ENCODE measurements at places on chromosomes 4 and X. TPM values are rescaled to one million over a fixed set of nuclear protein-coding genes. Genes with fewer than 3 reads are reported as not detected.

Gene GPR119
- 0.32 TPM for total RNA-seq

Gene CT45A5
- not detected for total RNA-seq

Gene CT45A2
- not detected for total RNA-seq

Gene DGAT2L6
- not detected for total RNA-seq

Gene WNK3
- 0.24 TPM for total RNA-seq

Gene IL2RG
- 46.0 TPM for total RNA-seq

Gene LRIT3
- total RNA-seq: not detected

Gene SSX2
- total RNA-seq: not detected

Gene KLB
- total RNA-seq: 0.64 TPM

Gene ZNF280C
- total RNA-seq: 2.1 TPM

Gene GPR34
- total RNA-seq: 2.3 TPM

Gene SAGE1
- not detected for total RNA-seq

Gene DRP2
- 0.37 TPM for total RNA-seq

Gene TRAM1L1
- 0.20 TPM for total RNA-seq

Gene DGKK
- not detected for total RNA-seq

Gene RHOXF1
- total RNA-seq: 0.45 TPM

Gene GABRB1
- total RNA-seq: not detected

Gene TCP11X2
- not detected for total RNA-seq

Gene AMTN
- not detected for total RNA-seq

Gene H2BW2
- not detected for total RNA-seq

Gene OGT
- 80.6 TPM for total RNA-seq

Gene VEGFC
- 1.1 TPM for total RNA-seq

Gene EXOSC9
- total RNA-seq: 12.3 TPM

Gene TLR10
- total RNA-seq: 0.20 TPM

Gene GPR173
- total RNA-seq: 1.2 TPM

Gene USP26
- total RNA-seq: not detected

Gene BCAP31
- total RNA-seq: 295 TPM

Gene NAP1L2
- total RNA-seq: 2.1 TPM

Gene HSFX4
- total RNA-seq: not detected

Gene DAPP1
- 3.6 TPM for total RNA-seq

Gene ASB12
- total RNA-seq: 0.88 TPM

Gene DMRTC1B
- total RNA-seq: not detected

Gene GAGE13
- not detected for total RNA-seq

Gene BTK
- total RNA-seq: 3.0 TPM

Gene ADH7
- not detected for total RNA-seq

Gene FATE1
- total RNA-seq: not detected

Gene ADH1C
- 240 TPM for total RNA-seq

Gene ALAS2
- not detected for total RNA-seq

Gene CPZ
- 1.5 TPM for total RNA-seq

Gene CDS1
- total RNA-seq: 51.9 TPM

Gene TRAPPC11
- 25.2 TPM for total RNA-seq

Gene SHROOM3
- total RNA-seq: 160 TPM

Gene SLC25A43
- total RNA-seq: 19.1 TPM

Gene FANCB
- total RNA-seq: 1.2 TPM

Gene VCX3B
- total RNA-seq: not detected

Gene SYN1
- total RNA-seq: 0.96 TPM

Gene PPEF1
- not detected for total RNA-seq

Gene KDR
- 6.5 TPM for total RNA-seq

Gene PABPC4L
- 0.32 TPM for total RNA-seq

Gene FRAS1
- 2.1 TPM for total RNA-seq

Gene TIGD4
- total RNA-seq: 0.30 TPM

Gene REST
- 27.8 TPM for total RNA-seq

Gene SPANXA2
- not detected for total RNA-seq

Gene FGG
- total RNA-seq: 6.1 TPM

Gene MPP1
- total RNA-seq: 24.3 TPM

Gene CLCN4
- total RNA-seq: 1.2 TPM

Gene TLR3
- 13.6 TPM for total RNA-seq

Gene AMMECR1
- 14.4 TPM for total RNA-seq

Gene C4orf50
- 0.13 TPM for total RNA-seq
